ENCODE measurements at places on chromosomes 16 and 17.

- no peak for DNase-seq
These were observed 2.1 kb upstream of the USP32 start for GRCh38 chr17:60393840-60394723.

DNA sequence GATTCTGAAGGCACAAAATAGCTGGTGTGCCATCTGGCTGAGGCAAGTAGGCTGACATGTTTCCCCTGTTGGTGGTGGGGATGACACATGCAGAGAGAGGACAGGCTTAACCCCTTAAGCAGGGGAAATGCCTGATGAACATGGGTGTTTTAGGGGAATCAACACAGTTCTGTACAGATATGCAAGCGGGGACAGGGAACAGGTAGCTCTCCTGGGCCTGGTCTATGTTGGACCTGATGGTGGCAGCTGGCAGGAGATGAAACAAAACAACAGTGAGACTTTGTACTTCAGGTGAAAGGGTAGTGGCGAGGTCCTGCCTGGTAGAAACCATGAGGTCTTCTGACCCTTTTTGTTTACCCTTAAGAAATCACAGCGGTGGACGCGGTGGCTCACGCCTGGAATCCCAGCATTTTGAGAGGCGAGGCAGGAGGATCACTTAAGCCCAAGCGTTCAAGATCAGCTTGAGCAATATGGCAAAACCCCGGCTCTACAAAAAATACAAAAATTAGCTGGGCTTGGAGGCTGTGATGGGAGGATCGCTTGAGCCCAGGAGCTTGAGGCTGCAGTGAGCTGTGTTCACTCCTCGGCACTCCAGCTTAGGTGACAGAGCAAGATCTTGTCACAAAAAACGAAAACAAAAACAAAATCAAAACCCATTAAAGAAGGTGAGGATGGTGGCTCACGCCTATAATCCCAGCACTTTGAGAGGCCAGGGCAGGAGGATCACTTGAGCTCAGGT is 10.5 kb downstream of the OR1F1 start:
- no peak for DNase-seq

GRCh38 chr16:28210979-28211588 is 681 bp downstream of the XPO6 start:
- peak; percentile 29 for DNase-seq

DNA sequence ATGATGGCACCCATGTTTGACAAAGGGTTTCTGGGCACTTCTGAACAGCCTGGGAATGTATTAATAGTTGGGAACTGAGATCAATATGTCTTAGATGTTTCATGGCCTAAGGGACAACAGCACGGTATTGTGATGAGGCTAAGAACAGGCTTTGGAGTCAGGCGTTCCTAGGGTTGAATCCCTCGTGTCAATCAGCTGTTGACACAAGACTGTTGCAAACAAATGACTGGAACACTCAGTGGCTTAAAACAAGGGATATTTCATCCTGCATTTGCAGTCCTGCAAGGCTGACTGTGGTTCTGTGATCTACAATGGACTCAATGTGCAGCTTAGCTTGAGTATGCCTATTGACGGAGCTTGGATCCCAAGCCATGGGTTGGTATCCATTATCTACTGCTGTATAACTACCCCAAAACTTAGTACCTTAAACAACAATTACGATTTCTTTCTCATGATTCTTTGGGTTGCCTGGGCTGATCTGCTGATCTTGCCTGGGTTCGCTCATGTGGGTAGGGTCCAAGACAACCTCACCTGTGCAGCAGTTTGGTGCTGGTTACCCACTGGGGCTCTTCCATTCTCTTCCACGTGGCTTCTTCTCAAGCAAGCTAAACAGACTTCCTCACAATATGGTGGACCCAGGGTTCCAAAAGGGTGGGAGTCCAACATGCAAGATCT is 472.4 kb downstream of the SLC39A11 start:
- no peak for DNase-seq

DNA sequence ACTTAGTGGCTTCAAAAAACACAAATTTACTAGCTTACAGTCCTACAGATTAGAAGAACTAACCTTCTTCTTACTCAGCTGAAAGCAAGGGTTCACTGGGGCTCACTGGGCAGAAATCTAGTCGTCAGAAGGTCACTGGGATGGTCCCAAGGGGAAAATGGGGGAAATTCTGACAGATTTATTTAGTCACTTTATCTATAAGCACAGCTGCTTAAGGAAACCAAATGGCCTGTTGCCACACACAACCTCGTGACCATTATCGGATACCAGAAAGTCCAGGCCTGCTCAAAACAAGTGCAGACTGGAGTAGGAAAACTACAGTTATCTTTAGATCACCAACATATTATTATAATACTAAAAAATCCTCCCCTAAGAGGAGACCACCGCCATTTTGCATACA is 374.6 kb upstream of the ASIC2 start:
- DNase-seq, result no peak

DNA sequence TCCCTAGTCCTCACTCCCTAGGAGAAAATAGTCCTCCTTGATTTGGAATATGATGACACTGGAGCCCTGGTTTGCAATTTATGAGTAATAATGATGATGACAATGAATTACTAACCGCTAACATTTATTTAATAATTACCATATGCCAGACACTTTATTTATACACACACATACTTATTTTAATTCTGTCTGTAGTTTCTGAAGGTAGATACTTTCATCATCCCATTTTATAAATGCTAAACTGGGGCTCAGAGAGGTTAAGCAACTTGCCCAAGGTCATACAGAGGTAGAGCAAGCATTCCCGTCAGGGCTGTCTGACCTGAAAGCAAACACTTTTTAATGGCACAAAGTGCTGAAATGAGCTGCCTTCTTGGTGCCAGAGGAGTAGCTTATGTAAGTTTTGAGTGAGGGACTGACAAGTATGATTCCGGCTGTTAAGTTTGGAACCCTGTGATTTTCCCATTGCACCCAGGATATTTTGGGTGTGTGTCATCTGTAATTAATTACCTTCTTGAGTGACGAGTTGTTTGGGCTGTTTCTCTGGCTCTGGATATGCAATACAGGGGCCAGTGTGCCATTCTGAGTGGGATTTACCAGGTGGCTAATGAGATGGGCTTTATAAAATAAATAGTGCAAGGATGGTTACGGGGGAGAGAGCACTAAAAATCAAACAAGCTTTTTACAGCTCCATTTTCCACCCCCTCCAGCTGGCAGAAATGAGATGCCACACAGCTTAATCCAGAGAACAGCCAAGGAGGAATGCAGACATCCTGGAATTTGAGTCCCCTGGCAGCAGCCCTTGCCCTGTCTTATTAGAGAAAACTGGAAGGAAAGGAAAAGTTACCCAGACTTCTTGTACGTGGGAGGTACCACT is 211.8 kb downstream of the SNX29 start:
- peak; percentile 65 for DNase-seq

- DNase-seq, result peak; percentile 71
These were observed 10.9 kb downstream of the CACNB1 start for GRCh38 chr17:39186481-39187002.

DNA sequence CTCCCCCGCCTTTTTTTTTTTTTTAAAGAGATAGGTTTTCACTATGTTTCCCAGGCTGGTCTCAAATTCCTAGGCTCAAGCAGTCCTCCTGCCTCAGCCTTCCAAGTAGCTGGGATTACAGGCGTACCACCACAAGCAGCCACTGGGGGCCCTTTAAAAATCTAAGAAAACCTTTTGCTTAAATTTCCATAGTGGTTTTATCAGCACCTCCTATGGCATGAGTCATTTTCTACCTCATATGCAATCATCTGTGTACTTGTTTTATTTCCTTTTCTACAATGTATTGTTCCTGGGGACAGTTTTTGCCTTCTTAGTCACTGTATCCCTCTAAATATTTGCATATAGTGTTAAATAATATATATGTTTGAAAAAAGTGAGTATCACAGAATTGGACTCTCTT is 29.2 kb downstream of the GNA13 start:
- no peak for DNase-seq

GRCh38 chr17:13067629-13068303 is 49.9 kb upstream of the ELAC2 start:
- DNase-seq, result no peak

- no peak for DNase-seq
These were observed 257.8 kb downstream of the CPPED1 start for GRCh38 chr16:12545792-12546342.

DNA sequence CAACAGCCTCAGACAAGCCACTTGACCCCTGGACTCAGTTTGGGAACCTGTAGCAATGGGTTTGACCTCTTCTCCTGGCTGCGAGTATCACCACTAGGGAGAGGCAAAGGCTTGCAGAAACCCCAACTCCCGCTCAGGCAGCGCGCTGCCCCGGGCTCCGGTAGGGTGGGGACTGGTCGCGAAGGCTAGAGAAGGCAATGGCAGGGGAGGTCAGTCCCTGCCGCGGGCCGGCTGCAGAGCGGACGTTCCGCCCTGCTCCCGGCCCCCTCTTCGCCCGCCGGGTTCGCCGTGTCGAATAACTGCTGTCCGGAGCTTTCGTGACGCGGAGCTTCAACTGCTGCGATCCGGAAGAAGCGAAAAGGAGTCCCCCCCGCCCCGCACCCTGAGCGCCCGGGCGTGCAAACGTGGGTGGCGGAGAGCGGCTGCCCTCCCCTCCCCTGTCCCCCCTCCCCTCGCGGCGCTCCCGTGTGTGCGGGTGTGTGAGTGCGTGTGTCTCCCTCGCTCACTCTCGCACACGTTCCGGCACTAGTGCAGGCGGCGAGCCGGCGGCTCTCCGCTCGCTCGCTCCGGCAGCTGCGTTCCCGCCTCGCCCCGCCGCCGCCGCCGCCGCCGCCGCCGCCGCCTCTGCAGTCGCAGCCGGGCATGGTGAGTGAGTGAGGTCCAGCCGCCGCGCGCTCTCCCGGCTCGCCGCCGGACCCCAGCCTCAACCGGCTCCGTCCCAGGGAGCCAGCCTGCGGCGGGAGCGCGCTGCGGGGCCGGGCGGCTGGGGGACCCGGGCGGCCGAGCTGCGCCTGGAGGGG is 772 bp upstream of the SHISA6 start:
- no peak for DNase-seq

DNA sequence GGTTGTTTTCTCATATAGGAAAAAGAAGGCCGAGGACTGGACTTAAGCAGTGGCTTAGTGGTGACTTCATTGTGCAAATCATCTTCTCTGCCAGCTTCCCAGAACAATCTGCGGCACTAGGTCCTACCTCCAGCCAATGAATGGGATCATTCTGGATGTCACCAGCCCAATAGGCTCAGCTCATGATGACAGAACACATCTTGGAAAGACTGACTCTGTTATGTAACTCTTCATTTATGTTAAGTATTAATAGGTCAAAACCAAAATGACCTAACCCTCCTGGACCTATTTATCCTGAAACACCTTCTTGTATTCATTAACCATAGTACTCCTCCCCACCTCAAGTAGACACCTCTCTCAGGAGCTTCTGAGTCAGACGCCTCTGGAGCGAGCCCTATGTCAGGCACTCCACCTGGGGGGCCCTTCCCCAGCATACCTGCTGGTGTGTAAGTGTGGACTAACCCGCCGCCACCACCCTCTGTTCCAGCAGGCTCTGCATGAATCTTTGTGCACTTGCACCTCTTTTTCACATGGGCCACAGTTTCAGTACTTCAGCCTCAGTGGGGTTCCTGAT is 7.2 kb downstream of the ARL2BP start:
- DNase-seq, result no peak

GRCh38 chr16:23388786-23389185 is 64.2 kb downstream of the COG7 start:
- DNase-seq, result no peak

GRCh38 chr17:38710985-38711384 is 5.9 kb downstream of the MLLT6 start:
- no peak for DNase-seq

DNA sequence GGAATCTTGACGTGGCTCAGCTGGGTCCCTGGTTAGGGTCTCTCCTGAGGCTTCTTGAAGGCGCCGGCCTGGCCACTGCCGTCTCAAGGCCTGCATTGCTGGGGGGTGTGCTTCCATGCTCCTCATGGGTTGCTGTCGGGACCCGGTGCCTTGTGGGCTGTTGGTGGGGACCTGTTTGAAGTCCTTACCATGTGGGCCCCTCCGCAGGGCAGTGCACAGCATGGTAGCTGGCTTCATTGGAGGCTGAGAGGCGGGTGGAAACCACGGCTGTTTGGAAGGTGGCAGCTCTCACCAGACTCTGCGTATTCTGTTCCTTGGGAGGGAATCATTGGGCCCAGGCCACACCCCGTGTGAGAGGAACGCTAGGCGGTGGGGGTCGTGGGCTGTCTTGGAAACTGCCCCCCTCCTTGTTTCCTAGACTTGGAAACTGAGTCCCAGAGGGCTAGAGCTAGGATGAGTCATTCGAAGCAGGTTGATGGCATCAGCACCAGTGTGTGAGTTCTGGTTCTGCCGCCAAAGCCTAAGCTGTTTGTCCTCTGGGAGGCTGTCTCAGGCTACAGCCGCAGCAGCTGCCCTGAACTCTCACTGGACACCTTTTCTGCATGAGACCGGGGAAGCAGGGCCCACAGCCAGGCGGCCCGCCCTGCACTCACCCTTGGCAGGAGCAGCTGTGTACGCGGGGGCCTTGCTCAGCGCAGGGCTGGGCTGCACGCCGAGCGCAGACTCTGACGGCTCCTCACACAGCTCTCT is 35.2 kb downstream of the ZNF750 start:
- DNase-seq, result no peak

GRCh38 chr17:66915204-66915611 is 49.3 kb upstream of the CACNG4 start:
- peak; percentile 19 for DNase-seq

DNA sequence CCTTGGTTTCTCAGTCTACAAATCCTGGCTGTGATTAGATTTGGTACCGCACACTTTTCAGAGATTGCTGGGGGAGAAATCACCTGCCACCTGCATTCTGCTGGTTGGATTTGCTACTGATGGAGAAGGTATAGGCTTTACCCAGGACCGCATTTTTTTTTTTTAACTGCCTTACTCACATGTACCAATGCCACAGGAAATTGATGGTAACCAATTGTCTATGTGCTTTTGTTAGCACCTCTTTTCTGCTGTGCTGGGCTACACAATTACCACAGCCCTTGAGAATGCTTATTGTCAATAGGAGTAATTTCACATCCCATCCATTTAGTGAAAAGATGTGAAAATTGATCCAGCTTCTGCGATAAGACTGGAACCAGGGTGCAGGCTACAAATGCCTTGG is 74.4 kb upstream of the TANC2 start:
- no peak for DNase-seq

DNA sequence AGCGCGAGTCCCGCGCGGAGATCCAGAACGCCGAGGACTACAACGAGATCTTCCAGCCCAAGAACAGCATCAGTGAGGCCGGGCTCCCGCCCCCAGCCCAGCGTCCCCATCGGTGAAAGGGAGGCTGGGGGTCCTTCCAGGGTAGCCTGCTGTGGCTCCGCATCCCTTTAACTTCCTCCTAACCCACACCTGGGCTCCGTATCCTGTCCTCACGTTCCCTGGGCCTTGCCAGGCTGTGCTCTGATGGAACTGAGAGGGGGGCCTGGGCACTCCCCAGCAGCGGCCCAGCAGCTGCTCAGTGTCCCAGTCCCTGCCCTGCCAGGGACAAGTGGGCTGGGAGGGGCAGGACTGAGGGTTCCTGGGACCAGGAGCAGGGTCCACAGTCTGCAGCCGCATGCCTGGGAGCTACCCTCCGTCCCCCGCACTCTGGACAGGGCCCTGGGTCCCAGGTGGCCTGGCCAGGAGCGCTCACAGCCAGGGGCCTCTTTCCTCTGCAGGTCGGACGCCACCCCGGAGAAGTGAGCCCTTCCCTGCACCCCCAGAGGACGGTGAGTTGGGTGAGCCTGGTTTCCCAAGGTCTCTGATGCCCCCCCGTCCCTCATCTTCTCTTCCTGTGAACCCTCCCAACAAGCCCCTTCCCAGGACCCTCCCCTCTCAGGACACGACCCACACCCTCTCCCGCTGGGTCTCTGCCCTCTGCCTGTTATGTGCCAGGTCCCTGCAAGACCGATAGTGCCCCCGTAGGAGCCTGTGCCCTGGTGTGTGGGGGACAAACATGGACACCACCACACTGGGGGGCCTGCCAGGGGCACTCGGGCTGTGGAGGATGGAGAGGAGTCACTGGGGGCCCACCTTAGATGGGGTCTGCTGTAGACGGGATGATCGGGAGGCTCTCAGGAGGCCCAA is 18.1 kb downstream of the KATNB1 start:
- no peak for DNase-seq
